ENCODE measurements at places on chromosomes 12 and 14.

DNA sequence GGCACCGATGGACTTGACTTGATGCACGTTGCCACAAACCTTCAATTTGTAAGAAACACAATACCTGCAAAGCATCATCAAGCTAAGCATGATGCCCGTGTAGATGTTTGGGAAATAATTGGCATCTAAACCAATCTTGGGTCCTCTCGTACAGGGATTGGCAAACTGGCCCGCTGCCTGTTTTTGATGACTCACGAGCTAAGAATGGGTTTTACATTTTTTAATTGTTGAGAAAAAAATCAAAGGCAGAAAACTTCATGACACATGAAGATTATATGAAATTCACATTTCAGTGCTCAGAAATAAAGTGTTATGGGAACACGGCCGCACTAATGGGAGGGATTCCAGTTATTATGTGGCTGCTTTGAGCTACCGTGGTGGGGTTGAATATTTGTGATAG is 10.9 kb downstream of the MTA1 start:
- no peak for DNase-seq

DNA sequence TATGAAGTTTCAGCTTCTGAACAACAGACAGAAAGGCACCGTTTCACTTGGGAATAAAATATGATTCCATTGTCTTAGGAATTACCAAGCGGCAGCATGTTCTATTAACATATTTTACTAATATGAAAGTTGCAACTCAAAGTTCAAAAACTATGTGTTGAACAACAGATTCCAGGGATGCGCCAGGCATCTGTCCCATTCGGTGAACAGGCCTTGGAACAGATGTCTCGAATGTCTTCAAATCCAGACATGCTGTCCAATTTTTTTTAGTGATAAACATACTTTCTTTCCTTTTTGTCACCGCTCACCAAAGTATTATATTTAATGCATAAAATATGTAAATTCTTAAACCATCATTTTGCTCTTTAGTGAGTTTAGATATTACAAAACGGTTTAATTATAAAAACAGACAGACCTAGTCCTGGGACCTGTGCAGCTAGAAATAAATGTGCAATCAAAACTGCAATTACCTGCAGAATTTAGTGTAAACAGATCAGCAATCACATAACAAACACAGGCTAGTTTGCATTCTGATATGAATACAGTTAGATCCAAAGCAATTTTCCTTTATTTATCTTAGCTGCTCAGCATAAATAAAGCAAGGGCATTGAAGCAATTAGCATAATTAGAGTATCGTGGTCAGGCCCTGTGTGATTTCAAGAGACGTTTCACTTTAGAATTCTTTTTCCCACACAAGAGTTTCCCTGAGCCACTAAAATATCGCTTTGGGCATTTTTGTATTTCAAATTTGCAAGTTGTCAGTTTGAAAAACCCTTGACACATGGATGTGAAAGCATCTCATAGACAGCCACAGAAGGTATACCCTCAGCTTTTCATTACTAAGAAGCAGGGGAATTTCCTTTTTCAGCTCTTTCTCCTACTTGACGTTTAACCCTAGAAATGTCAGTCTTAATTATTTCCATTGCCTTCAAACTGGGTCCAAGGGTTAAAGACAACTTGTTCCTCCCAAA is 420.8 kb downstream of the EGLN3 start:
- DNase-seq = no peak

DNA sequence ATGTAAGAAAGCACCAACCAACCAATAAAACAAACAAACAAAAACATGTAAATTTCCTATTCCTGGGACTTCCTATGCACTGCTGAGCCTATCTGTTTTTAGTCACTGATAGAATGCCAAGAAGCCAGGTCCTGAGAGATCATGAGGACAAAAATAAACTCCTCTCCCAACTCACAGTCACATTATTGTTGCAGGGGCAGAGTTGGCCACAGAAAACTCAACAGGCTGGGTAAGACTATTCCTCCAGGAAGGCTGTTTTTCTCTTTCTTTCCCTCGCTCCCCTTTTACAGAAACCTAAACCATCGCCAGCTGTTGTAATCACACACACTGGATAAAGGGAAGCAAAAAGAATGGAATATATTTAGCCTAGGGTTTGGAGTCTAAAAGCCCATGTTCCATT is 55.8 kb upstream of the METAP2 start:
- no peak for DNase-seq

- DNase-seq = no peak
Observed at GRCh38 chr12:13504074-13504473, 307.5 kb downstream of the EMP1 start.

- no peak for DNase-seq
Observed at GRCh38 chr12:106801167-106801708, 26.8 kb downstream of the RIC8B start.

DNA sequence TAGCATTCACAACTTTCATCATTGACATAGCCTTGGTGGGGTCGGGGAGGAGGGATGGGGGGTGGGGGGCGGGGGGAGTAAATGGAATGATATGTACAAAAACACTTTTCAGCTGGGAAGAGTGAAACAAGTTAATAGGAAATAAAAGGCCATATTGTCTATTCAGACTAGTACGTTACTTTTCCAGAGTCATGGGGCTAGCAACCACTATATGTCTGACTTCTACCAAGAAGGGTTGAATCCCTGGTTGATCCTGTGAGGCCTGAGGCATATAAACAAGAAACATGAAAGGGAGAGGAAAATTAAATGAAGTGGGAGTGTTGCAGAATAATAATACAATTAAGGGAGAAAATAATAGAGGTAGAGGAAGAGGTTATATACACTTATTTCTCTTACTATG is 225.5 kb downstream of the ERC1 start:
- no peak for DNase-seq

- peak; percentile 17 for DNase-seq
Observed at GRCh38 chr14:100603341-100604120, 16.3 kb upstream of the BEGAIN start.

Measured in SK-N-SH (cell line).